ENCODE measurements at places on chromosomes 2 and 18.

DNA sequence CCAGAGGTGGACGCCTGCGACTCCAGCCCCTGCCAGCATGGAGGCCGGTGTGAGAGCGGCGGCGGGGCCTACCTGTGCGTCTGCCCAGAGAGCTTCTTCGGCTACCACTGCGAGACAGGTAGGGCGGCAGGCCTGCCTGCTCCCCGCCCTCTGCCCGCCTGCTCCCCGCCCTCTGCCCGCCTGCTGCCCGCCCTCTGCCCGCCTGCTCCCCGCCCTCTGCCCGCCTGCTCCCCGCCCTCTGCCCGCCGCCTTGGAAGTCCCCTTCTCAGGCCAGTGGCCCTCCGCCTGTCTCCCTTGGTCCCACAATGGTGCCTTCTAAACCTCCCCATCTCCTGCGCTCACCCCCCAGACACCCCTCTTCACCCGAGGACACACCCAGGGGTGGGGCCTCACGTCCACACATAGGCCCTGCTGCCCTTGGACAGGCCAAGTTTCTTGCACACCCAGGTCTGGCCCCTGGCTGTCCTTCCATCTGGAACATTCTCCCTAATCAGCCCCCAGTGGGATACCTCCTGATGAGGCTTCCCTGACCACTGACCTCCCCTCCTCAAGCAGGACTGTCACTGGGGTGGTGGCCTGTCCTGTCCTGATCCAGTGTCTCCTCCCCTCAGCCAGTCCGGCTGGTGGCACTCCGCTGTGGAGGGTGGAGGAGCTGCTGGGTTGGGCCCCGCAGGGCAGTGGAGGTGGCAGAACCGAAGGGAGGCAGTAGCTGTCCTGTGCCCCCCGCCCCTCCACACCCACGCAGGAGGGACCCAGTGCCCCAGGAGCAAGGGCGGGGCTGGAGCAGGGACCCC is 37.9 kb downstream of the MTERF4 start:
- DNase-seq, result peak; percentile 20

- DNase-seq, result no peak
Measured at GRCh38 chr2:219709331-219709761, 81.9 kb downstream of the SLC4A3 start.

DNA sequence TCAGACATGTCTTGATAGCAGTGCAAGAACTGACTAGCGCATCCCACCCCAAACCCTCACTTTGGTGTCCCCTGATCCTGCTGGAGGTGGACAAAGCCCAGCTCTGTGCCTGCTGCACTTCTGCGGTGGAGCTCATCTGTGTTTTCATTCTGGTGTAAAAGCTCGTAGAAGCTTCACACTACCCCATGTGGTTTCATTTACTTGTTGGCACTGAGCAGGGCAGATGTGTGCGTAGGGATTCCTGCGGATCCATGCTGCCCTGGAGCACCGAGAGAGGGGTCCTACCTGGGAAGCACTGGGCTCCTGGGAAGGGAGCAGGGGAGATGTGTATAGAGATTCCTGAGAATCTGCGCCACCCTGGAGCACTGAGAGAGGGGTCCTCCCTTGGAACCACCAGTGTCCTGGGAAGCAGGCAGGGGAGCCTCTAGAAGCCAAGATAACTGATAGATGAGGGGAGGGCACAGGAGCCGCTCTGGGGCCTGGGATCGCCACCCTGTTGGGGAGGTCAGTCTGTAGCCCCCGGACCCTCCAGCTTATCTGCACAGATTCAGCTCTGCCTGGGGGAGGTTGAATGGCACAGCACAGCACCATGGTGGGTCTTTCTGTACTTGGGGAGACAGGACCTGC is 106.9 kb upstream of the OTOS start:
- no peak for DNase-seq

DNA sequence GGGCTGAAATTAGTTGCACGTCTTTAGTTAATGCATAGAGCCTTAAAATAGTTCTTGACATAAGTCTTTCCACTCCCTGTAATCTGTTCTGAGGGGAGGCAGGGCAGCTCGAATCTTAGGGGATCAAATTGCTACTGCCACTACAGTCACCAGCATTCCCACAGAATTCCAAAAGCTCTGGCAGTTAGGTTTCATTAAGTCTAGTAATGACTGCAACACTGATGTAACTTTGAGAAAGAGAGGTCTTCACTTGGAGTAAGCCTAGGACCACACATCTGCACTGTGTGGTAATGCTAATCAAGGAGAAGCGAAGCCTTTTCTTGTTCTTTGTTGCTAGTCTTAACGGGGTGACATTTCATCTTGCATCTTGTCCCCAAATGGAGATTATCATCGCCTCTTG is 19.3 kb upstream of the NCK2 start:
- DNase-seq, result no peak

DNA sequence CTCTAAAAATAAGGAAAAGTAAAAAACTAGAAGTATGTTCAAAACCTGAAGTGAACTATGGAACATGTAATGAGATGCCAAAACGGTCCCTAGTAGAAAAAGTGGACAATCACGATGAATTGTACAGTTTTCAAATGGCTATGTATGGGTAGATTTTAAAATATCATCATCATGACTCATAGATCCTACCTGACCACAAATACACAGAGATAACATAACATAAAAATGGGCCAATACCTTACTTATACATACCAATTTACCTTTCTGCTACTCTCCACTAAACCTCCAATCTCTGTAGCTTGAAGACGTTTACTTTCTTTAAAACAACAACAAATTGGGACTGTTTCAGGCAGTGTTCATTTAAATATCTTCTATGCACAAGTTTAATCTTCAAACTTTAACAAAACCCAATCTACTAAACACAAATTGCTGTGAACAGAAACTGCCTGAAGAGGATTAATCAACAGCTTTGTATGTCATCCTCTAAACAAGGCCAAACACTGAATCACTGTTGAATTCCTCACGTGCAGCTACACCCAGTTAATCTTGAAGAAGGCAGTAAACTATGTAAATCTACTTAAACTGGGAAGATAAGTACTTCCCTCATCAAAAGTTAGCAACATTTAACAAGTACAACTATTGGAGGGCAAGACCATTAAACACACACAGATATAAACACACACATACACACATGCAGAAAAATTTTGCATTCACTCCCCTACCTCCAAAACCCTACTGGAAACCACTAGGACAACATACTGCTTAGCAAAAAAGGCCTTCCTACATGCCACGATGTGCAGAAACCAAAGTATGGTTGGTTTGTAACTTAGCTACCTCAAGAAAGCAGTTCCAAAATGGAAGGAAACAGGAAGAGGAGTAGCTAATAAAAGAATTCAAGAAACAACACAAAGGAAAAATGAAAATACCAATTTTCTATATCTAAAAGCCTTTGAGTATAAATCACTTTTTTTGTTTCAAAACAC is 90.3 kb downstream of the RBMS1 start:
- DNase-seq, result no peak

- no peak for DNase-seq
Measured at GRCh38 chr2:218024871-218025270, 22.1 kb upstream of the TNS1 start.

DNA sequence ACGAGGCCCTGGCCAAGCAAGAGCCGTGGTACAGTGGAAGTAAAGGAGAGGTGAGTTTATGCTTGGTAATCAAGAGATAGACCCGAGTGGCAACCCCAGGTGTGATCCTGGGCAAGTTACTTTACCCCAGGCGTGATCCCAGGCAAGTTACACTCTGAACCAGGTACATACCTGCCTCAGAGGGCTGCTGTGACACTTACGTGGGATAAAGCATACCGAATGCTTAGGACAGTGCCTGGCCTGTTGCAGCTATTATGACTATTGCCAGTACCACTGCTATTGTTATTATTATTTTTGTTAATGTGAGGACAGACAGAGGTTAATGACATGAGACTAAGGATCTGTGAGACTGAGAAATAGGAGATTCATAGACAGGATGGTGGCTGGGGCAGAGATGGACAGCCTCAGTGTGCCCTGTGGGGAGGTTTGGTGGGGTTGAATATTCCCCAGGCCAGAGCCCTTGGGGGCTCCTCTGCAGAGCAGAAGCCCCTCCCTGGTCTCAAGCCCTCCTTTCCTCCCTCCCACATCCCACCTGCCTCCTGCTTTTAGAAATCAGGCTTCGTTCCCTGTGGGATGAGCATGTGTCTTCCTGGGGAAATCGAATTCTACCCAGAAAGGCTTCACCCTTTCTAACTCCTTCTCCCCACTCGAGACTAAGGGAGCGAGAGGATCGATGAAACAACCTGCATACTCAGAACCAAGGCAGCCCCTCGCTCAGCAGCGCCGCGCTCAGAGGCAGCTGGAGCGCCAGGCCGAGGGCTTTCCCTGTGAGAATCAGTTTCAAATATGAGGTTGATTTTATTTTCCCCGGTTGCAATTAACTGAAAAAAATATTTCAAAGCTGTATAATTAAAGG is 62.0 kb upstream of the SIX3 start:
- no peak for DNase-seq

DNA sequence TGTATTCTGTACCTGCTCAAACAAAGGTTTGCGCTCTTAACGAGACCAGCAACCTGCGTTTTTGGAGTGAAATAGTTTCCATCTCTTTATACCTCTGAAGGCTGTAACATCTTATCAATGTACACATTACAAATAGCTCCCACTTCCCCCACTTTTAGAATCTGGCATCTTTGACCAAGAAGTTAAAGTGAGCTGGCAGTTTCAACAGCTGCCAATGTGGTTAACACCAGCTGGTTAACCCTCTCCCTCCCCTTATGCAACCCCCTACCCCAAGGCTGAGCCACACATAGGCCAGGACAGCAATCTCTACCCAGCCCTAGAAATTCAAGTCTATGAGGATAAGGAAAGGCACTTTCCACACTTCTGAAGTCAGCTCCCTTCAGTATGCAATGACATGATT is 2.2 kb upstream of the SERTAD2 start:
- no peak for DNase-seq

DNA sequence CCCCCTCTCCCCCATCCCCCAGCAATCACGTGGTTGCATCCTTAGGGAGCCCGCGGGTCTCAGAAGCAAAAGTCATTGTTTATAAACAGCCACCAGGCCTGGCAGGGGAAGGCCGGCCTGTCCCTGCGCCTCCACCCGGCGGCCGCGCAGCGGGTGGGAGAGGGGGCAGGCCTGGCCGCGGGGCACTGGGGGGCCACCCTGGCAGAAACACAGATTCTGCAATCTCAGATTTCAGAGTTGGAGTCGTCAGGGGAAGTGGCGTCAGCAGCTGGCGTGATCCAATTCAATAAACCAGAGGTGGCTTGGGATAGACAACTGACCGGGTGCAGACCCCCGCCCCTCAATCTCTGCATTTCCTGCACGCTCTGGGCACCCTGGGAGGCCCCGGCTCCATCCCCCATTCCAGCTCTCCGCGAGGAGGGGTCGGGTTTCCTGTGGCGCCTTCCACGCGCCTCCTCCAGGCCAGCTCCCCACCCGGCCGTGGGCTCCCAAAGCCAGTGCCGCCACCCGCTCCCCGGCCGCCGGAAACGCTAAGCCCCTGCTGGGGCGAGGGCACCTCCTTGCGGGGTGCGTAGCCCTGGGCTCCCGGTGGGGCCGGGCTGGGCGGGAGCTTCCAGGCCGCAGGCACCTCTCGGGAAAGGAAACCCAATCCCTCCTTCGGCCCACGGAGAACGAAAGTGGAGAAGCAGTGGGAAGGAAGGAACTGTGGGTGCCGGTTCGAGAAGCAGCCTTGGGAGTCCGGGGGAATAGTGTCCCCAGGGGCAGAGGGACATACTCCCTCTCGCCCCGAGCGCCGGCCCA is 1.1 kb downstream of the BIN1 start:
- no peak for DNase-seq

GRCh38 chr2:3659447-3660432 is 1.7 kb downstream of the ALLC start:
- DNase-seq, result no peak

- DNase-seq, result no peak
Measured at GRCh38 chr2:220783671-220784070, 788.4 kb downstream of the EPHA4 start.

DNA sequence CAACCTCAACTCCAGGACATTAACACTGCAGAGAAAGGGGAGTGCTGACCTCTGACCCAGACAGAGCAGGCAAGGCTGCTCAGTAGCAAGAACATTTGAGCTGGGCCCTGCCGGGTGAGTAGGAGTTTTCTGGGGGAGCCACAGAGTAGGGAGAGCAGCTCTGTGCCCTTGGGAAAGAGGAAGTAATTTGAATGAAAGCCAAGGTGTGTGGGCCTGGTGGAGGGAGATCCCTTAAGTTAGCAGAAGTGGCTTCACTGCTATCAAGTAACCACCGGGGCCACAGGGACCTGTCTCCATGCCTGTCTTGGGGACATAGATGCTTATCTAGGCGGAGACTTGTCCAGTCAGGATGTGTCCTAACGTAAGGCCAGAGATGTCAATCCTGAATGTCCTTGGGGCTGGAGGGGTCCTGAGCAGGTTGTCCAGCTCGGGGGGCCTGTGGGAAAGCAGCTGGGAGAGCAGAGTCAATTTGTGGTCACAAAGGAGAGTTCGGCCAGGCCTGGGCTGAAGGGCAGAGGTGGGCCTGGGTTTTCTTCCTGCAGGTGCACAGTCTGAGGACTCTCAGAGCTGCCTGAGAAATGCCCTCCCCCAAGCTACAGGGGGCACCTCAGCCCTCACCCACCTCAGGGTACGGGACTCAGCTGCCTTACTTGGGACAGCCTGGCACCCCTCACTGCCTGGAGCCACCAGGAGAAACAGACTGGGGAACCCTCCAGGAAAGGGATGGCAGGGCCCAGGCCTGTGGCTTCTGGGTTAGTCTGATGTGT is 15.0 kb upstream of the OTOF start:
- DNase-seq, result no peak

DNA sequence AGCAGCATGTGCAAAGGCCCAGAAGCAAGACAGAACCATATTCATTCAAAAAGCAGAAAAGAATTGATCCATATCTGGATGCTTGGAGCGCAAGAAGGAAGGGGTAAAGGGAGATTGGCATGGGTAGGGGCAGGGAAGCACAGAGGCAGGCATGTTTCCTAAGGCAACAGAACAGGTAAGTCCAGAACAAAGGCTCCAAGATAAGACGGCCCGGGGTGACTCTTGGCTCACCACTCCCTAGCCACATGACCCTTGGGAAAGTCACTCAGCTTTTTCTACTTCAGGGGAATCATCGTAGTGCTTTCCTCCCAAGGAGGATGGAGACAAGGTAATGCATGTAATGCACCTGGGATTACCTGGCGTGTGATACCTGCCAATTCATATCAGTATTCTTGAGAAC is 37.7 kb upstream of the ST3GAL5 start:
- no peak for DNase-seq

GRCh38 chr18:43705850-43706249 is 428.6 kb upstream of the SYT4 start:
- no peak for DNase-seq

GRCh38 chr2:218368621-218369153 is 12.0 kb downstream of the CATIP start:
- DNase-seq, result no peak

- no peak for DNase-seq
Measured at GRCh38 chr2:186093174-186093573, 354.6 kb downstream of the FSIP2 start.

- DNase-seq, result no peak
Measured at GRCh38 chr2:137929519-137929916, 34.8 kb upstream of the HNMT start.
